Hepatic stellate cell (primary cell): ENCODE measurements at places on chromosomes 16 and 17.
A peak's percentile ranks its signal among the peaks of the same experiment; 100 is the strongest.

GRCh38 chr17:73548620-73549311 is 95.5 kb downstream of the SDK2 start:
- DNase-seq: no peak

GRCh38 chr16:51231702-51232101 is 80.6 kb upstream of the SALL1 start:
- DNase-seq: no peak

- no peak for DNase-seq
Observed at GRCh38 chr17:49523706-49524472, 28.8 kb downstream of the NGFR start.

DNA sequence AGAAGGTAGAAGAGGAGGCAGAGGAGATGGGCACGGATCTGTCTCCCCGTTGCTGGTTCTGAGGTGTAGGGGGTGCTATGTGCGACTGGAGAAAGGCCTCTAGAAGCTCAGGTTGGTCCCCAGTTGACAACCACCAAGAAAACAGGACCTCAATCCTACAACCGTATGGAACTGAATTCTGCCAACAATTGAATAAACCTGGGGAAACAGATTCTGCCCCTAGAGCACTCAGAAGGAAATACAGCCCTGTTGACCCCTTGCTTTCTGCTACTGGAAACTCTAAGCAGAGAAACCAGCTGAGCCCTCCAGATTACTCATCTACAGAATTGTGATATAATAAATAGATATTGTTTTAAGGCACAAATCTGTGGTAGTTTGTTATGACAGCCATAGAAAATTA is 313.0 kb upstream of the GOT2 start:
- DNase-seq: no peak

DNA sequence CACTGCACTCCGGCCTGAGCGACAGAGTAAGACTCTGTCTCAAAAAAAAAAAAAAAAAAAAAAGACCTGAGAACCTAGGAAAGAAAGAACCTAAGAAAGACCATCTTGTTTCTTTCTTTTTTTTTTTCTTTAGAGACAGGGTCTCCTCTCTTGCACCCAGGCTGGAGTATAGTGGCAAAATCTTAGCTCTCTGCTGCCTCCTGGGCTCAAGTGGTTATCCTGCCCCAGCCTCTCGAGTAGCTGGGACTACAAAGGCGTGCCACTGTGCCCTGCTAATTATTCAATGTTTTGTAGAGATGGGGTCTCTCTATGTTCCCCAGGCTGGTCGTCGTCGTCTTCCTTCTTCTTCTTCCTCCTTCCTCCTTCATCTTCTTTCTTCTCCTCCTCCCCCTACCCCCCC is 7.8 kb upstream of the BIRC5 start:
- DNase-seq: no peak

DNA sequence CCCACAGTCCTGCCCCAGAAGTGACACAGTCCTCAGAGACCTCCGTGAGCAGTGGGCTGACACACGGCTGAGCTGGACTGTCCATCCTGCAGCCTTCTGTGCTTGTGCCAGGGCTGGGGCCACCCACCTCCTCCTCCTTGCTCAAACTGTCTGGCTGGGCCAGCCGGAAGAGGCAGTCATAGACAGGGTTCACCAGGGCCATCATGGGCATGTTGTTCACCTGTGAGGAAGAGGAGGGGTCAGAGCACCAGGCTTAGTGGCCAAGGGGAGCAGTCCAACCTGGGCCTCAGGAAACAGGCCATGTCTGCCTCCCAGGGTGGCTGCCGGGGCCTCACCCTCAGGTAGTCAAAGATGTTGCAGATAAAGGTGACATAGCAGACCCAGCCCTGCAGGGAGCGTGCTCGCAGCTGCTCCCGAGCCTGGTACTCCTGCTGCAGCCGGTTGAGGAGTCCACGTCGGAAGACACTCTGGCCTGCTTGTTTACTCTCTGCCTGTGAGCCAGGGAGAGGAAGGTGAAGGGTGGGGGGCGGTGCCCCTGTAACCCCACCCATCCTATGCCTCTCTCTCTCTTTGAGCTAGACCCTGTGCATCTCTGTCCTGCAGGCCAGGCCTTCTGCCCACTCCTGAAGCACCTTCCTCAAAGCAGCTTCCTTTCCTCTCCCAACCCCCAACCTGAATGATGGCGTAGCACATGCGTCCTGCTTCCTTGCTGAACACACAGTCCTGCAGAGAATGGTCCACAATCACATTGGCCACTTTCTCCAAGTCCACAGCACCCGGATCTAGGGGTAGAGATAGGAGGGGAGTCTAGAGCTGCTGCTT is 3.4 kb downstream of the MIF4GD start:
- DNase-seq: no peak

DNA sequence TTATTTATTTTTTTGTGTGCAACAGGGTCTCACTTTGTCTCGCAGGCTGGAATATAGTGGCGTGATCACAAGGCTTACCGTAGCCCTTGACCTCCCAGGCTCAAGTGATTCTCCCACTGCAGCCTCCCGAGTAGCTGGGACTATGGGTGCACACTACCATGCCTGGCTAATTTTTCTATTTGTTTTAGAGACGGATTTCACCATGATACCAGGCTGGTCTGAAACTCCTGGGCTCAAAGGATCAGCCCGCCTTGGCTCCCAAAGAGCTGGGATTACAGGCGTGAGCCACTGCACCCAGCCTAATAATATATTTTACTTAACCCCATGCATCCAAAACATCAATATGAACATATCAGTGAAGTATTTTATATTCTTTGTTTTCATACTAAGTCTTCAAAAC is 2.0 kb downstream of the CCDC200 start:
- no peak for DNase-seq

- DNase-seq: peak; percentile 75
Observed at GRCh38 chr16:88920618-88921590, 54.4 kb upstream of the PABPN1L start.

DNA sequence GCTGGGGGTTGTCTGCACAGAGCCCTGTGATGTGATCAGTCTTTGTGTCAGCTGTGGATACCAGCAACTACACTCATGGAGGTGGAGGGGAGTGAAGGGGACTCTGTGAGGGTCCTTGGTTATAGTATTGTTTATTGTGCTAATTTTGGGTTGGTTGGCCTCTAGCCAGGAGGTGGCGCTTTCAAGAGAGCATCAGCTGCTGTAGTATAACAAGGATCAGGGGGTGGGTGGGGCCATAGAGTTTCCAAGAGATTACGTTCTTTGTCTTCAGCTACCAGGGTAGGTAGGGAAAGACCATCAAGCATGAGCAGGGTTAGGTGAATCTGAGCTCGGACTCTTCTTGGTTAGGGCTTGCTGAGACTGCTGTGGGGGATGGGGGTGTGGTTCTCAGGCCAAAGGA is 97.1 kb upstream of the HS3ST3A1 start:
- no peak for DNase-seq

GRCh38 chr17:57062865-57063264 is 22.2 kb upstream of the AKAP1 start:
- no peak for DNase-seq

- peak; percentile 88 for DNase-seq
Observed at GRCh38 chr17:40340880-40341807, 23.4 kb downstream of the GJD3 start.

DNA sequence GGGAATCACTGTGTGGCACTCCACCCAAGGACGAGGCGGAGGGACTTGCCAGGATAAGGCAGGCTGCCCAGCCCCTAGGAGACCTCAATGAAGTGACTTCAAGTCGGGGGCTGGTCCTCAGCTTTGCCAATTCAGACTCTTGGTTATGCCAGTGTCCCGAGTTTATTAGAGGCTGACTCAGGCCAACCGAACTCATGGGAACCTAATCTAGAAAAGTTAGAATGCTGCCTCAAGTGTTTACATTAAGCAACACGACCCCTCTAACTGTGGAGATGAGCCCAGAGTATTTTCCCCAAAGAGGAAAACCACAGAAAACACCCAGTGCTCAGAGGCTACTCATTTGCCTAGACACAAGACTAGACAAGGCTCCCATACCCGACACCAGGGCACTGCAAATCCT is 1.1 kb upstream of the TEKT3 start:
- no peak for DNase-seq

DNA sequence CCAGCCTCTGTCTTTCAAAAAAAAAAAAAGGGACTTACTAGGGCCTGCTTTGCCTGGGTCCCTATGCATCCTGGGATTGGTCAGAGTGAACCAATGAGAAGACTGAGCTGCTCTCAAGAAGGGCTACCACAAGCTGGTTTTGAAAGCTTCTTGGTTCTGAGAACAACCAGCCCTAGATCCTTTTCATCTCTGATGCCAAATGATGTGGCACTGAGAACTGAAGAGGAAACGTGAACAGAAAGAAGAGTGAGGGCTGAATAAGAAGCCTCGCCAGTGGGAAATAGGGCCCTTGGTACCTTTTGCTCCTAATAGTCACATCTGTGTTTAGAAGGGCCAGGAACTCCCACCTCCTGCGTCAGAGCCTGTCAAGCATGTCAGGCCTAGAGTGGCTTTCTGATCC is 10.7 kb downstream of the TACO1 start:
- no peak for DNase-seq

GRCh38 chr16:25184771-25185170 is 32.0 kb upstream of the AQP8 start:
- DNase-seq: no peak

GRCh38 chr16:48356633-48357376 is 28.4 kb downstream of the SIAH1 start:
- no peak for DNase-seq

GRCh38 chr16:54576785-54577184 is 290.2 kb upstream of the IRX3 start:
- no peak for DNase-seq

DNA sequence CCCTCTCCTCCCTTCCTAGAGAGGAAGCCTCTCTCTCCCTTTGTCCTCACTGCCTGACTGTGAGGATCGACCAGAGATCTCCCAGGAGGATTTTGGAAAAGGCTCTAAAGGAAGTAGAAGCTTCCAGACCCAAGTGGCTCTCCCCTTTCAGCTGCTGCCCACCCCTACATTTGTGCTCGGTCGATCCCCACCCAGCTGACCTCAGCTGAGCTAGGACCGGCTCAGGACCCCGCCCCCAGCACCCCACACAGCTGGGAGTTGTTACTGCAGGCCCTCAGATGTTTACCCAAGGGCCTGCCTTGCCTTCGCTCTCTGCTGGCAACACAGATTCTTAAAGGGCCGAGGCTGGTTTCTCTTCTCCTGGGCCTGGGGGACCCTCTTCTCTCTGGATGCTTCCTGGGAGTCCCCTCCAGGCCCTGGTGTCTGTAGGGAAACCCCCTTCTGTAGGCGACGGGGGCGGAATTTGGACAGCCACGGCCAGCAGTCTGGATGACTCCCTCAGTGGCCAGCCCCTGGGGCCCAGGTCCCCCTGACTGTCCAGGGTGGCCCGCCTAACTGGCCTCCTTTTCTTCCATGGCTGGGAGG is 26.9 kb upstream of the TIMP2 start:
- no peak for DNase-seq

DNA sequence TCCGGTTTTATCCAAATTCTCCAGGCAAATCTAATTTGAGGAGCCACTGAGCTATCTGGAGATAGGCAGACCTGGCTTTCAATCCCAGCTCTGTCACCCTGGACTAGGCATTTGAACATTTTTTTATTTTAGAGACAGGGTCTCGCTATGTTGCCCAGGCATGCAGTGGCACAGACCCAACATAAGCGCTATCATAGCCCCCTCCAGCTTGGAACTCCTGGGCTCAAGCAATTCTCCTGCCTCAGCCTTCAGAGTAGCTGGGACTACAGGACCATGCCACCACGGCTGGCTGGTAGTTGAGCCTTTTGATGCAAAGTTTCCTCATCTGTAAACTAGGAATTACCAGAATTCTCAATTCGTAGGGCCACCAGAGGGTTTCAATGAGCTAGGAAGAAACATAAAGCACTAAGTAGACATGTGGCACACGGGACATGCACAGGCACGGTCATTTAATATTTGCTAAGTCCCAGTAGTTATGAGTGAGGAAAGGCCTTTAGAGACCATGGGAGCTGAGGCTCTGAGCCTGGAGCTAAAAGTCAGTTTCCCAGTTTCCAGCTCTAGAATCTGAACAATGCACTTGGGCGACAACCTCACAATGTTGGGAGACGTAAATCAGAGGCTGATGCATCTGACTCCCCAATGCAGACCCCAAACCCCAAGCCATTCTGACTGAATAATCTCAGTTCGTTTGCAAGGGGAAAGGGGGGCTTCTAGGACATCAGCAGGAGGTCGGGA is 1.1 kb downstream of the ELOB start:
- DNase-seq: no peak

GRCh38 chr16:29876594-29877249 is 13.7 kb upstream of the CDIPT start:
- DNase-seq: no peak

DNA sequence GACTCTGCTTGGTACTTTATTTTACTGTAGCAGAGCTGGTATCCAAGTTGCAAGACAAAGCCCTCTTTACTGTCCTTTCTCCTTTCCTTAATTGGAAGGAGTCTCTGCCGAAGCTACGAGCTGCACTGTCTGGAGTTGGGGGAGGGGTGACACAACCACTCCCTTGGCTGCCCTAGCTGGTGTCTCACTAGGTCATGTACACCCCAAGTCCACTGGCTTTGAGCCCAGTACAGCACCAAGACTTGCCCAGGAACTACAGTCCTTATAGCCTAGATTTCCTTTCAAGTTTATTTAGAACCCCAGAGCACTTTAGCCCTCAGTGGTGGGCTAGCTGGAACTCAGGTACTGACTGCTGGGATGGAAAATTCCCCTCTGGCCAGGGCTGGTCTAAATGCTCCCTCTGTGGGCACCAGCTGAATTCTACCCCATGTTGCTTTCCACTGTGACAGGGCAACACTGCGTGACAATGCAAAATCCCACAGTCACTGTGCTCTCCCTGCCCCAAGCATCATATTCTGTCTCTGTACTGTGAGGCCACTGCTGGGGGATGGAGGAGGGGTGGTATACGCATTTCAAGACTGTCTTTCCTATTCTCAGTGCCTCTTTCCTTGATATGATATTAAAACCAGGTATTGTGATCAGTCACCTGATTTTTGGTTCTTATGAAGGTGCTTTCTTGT is 18.4 kb downstream of the EFCAB5 start:
- no peak for DNase-seq

DNA sequence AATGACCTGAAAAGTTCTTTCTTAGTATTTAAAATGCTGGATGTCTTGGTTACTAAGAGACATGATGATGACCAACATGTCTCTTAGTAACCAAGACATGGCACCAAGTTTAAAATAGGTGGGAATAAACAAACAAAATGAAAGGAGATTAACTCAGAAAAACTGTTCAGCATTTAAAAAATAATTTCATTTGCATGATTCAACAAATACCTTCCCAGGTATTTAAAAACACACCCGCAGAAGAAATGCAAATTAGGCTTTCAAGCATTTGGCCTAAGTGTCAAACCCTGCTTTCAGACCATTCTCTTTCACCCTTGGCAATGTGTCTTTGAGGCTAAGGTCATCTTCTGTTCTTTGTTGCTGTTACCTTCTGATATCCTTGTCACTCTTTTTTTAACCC is 91.4 kb upstream of the CORO6 start:
- DNase-seq: no peak
